PC-9 (cell line): ENCODE measurements at places on chromosomes 3 and 15. TPM values are rescaled to one million over a fixed set of nuclear protein-coding genes. Genes with fewer than 3 reads are reported as not detected.

MAGEF1 gene
- 97.2 and 106 TPM in 2 replicates for total RNA-seq

CYP8B1 gene
- not detected in 2 replicates for total RNA-seq

LRRC28 gene
- 13.5 and 19.3 TPM in 2 replicates for total RNA-seq

ZNF501 gene
- total RNA-seq, result 2.6 and 3.9 TPM in 2 replicates

B3GNT5 gene
- total RNA-seq, result 30.7 and 33.6 TPM in 2 replicates

CLDN11 gene
- total RNA-seq, result 1.4 and 1.9 TPM in 2 replicates

HIGD1A gene
- 48.2 and 69.7 TPM in 2 replicates for total RNA-seq

TTBK2 gene
- 22.6 and 24.7 TPM in 2 replicates for total RNA-seq

MRAS gene
- 2.4 TPM in 2 replicates for total RNA-seq

ALDH1A2 gene
- total RNA-seq, result 3.1 and 4.0 TPM in 2 replicates

- DNase-seq, result no peak
Measured at GRCh38 chr3:96877510-96877909, 63.1 kb downstream of the EPHA6 start.

DNA sequence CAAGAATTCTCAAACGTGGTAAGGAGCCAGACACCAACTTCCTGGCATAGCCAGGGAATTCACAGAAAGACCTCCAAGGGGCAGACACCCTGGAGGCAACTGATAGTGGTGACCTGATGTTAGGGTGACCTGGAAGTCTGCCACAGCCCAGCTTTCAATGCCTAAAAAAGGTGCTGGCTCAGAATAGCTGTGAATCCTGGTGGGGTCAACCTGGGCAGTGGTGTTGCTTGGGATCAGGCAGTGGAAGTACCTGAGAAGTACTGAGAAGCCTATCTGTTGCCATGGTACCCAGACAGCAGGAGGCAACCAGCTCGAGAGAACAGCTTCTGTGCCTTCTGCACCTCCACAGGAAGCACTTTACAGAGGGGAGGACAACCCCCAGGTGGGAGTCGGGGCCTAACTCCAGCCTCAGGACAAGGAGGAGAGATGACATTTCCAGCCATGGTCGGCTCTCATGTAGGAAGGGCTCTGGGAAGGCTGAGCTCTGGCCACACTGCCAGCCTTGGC, 55.4 kb upstream of the LARS2 start:
- no peak for DNase-seq

- no peak for DNase-seq
Measured at GRCh38 chr3:67389176-67389575, 265.2 kb downstream of the SUCLG2 start.

DNA sequence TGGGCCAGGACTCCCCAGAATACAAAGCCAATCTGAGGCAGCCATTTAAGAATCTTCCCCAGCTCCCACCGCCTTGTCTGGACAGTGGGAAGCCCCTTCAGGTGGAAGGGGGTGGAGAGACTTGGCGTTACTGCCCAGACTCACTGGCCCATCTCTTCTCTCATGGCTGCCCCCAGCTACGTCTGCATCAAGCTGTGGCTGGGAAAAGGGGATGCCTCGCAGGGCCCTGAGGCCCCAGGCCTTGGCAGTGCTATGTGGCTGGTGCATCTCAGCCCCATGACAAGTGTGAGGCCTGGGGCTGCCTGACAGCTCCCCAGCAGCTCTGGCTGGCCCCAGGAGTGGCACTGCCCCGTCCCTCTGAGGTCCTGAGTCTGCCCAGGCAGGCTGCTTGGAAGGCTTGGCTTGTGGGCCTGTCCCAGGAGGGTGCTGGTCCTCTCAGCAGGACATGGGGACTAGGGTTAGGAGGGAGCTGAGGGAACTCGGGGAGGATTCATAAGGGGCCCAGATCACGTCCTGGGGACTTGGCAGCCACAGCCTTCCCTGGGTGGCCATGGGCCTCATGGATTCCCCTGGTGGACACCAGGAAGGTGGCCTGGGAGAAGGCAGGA, 20.2 kb upstream of the SLC41A3 start:
- no peak for DNase-seq

DNA sequence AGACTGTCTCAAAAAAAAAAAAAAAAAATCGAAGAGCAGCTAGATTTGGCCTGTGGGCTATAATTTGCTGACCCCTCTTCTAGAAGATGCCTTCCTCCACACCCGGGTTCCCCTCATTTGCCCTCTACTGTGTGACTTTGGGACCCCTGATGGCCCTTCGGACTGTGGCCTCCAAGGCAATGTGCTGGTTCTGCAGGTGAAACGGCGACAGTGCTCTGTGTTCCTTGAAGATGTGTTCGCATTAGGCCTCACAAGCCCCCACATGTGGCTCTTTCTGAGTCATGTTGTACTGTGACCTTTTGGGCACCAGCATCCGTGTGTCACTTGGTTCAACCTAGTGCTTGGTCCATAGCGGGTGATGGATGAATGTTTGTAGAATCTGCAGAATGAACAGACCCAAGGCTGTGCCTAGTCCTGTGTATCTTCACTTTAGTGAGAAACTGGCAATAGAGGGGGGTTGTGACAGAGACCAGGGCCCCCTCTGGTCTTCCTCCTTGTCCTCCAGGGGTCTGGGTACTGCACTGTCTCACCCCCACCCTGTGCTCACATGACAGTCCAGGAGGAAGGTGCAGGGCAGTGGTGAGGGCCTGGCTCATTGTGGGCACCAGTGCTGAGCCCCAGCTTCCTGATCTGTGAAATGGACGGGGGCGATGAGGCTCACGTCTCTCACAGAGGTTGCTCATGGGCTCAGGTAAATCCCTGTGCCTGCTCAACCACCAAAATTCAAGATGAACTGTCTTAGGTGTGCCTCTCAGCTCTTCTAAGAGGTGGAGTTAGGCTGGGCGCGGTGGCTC, 22.7 kb downstream of the GOLGA6L2 start:
- no peak for DNase-seq

DNA sequence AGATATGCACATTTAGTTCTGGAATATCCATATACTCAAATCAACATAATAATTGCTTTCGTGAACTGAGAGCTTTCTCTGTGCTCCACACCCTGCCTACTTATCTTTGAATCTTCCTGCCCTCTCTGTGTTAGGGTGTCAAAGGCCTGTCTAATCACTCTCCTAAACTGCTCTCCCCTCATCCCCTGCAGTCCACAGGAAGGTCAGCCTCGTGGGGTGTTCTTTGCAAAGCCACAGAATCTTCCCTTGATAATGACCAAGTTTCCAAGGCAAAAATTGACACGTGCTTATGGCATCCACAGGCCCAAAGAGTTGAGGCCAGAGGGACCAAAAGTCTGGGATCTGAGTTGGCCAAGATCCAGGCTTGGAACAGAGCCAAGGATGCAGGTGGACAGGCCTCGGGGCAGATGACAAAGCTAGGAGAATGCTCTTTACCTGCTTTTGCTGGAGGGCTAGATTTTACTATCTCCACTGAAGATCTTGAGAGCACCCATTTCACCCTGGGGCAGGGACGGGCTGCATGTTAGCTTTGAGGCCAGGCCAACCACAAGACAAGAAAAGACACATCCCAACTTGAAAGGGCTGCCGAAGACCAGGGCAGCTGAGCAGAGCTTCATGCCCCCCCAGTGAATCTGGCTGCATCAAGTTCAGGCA, 20.4 kb downstream of the BHLHE40 start:
- DNase-seq, result no peak

DNA sequence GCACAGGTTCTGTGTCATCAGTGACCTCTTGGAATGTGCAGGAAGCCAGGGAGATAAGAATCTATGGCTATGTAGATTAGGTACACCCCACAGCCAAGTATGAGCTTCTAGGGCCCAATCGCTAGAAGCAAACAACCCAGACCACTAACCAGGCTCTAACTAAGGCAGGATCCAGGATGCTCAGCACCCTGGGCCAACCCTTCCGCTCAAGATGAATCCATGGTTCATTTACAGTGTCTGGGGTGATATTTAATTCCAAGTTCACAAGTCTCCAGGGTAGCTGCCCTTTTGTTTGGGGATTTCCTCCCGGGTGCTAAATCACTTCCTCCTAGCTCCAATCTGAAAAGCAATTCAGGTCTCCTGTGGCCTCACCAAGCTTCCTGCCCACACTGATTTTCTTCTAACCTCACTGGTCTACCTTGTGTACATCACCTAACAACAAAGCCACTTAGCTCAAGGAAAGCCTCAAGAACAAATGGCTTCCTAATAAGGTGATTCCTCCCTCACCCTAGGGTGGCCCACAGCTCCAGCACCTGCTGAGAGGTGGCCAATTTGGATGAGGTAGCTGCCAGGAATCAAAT, 2.4 kb downstream of the EHD4 start:
- no peak for DNase-seq

DNA sequence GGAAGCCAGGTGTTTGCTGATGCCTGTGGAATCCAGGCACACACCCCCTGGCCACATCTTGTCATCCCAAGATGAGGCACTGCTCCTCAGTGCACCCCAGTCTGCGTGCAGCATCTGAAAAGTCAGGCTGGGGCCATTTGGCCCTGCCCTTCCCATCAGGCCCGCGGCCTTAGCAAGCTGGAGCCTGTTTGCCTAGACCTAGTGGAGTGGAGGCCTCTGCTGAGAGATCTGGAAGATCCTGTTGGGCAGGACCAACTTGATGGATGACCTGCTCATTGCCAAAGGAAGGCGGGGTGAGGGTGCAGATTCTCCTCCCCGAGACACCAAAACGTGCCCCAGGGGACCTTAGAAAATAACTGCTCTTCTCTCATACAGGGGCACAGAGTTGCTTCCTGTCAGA, 220.2 kb downstream of the SHQ1 start:
- DNase-seq, result peak; percentile 93

DNA sequence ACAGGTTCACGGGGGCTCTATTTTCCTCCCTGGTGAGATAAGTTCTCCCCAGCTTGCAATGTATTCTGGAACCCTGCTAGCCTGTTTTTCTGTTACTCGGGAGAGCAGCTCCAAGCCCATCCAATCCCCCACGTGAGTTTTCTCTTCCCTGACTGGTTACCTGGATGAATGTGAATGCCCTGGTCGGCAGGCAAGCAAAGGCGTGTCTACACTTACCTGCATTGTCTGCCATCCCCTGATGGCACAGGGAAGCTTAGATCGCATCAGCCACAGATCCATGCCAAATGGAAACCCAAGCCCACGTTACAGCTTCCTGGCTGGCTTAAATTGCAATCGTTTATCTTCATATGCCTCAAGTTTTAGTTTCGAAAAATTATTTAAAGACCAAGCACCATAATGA, 149.9 kb downstream of the FOXP1 start:
- no peak for DNase-seq

DNA sequence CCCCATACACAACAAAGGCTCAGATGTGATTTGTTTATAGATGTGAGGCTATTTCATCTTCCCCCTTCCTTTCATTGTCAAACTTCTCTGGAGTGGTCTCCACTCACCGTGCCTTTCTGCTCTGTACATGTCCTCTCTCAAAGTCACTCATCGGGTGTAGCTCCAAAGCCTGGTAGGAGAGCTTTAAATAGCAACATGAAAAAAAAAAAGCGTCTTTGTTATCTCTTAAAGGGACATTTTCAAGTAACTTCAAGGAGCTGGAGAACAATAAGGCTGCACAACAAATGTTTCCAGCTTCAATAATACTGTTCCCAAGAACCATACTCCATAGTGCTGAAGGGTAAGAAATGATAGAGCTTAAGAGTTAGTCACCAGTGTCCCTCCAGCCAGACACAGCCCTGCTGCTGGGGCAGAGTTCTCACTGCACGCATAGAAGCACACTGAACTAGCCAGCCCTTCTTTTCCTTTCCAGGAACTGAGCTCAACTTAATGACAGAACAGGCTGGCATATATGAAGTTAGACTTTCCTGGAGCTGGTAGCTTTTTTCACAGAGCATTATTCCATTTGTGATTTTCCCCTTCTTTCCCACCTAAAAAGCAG, 8.1 kb downstream of the FBXO40 start:
- no peak for DNase-seq

DNA sequence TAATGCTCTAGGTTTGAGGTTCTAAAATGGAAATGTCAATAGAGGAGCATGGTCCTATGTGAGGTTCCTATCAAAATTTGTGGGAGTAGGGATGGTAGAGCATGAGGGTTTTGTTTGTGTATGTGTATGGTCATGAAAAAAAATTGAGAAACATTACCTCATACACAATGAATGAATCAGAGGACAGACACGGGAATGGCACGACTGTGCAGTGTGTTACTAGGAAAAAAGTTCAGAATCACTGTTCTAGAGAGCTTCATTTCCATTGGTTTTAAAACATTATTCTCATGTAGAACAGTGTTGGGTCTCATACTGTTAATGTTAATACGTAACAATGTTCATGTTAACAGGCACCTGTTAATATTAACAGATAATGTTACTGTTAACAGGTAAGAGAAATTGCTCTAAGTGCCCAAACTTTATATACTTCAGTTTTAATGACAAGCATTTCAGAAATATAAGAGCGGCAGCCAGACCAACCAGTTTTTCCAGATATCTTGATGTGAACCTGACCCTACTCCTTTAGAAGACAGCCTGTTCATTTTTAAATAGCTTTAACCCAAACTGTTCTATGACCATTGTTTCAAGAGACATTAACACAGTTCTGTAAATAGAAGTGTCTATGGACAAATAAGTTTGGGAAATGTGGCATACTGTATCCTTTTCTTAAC, 48.0 kb downstream of the SLC15A2 start:
- peak; percentile 81 for DNase-seq

GRCh38 chr3:131393051-131393450, 11.5 kb downstream of the NUDT16 start:
- DNase-seq, result no peak
